Stimulated activated CD4-positive, alpha-beta T cell treated with anti-CD3 and anti-CD28 coated beads, Interleukin-4, amount 100 ng/mL, for 24 hours (primary cell): ENCODE measurements at places on chromosomes 11 and 22.
A peak's percentile ranks its signal among the peaks of the same experiment; 100 is the strongest.

GRCh38 chr22:23388517-23388890 is 191.6 kb downstream of the IGLL1 start:
- no peak for DNase-seq

DNA sequence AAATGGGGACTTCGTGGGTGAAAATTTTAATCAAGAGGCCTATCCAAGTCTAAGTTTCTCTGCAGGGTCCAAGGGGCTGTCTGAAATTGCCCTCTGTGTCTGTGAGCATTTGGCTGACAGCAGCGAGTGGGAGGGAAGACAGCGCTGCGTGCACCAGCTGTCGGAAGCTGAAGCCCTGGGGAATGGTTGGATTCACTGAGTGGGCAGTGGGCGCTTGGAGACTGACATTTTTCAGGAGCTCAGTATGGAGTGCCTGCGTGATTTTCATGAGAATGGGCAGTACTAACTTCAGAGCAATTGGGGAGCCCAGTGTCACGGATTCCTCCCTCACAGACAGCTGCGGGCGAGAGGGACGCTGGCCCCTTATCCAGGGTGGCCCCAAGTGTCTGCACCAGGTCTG is 388.8 kb upstream of the B3GAT1 start:
- no peak for DNase-seq

GRCh38 chr11:69948256-69949141 is 129.3 kb upstream of the FGF3 start:
- DNase-seq: no peak

GRCh38 chr22:41782316-41782715 is 18.2 kb upstream of the CCDC134 start:
- DNase-seq: peak; percentile 26

DNA sequence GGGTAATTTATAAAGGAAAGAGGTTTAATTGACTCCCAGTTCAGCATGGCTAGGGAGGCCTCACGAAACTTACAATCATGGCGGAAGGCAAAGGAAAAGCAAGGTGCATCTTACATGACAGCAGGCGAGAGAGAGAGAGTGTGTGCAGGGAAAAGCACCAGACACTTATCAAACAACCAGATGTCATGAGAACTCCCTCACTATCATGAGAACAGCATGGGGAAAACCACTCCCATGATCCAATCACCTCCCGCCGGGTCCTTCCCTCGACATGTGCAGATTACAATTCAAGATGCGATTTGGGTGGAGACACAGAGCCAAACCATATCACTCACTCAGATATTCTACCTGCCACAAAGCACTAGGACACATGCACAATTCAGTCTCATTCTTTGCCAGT is 48.1 kb upstream of the HMGXB4 start:
- DNase-seq: no peak

DNA sequence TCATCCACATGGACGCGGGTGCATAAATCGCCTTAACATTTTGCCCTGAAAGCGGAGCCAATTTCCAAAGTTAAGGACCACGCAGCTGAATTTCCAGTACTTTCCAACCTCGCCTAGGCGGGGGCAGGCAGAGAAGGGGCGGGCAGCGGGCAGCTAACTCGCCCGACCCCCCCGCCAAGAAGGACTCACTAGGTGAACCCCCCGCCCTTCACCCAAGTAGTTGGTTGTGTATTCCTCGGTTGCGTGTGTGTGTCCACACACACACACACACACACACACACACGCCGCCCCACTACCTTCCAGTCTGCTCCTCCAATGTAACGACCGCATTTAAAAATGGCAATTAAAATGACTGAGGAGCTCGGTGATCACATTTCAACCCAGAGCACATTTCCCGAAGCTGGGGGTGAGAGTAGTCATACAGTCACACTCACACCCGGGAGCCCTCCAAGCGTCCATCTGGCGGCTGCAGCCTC is 1.4 kb downstream of the TENM4 start:
- DNase-seq: no peak

- no peak for DNase-seq
Observed at GRCh38 chr22:36587289-36588154, 58.6 kb upstream of the EIF3D start.

DNA sequence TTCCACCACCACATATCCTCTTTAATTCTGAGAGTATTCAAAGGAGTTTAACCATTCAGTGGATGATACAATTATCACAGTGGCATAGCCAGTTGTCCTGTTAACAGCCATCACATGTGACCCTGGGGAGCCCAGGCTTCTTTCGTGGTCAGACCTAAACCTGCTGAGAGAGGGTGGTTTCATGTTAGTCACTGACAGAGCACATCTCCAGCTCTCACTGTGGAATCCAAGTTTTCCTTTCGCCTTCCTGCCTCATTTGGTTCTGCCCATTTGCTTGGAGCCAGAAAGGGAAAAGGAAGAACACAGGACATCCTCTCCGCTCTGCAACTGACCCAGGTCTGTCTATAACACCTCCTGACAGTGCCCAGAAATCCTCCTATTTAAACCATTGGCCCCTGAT is 60.4 kb downstream of the MCHR1 start:
- DNase-seq: no peak

GRCh38 chr11:73951797-73952196 is 971 bp downstream of the DNAJB13 start:
- no peak for DNase-seq

GRCh38 chr11:103434073-103434411 is 324.8 kb downstream of the DYNC2H1 start:
- no peak for DNase-seq

- no peak for DNase-seq
Observed at GRCh38 chr11:17743808-17744119, 9.2 kb downstream of the KCNC1 start.

DNA sequence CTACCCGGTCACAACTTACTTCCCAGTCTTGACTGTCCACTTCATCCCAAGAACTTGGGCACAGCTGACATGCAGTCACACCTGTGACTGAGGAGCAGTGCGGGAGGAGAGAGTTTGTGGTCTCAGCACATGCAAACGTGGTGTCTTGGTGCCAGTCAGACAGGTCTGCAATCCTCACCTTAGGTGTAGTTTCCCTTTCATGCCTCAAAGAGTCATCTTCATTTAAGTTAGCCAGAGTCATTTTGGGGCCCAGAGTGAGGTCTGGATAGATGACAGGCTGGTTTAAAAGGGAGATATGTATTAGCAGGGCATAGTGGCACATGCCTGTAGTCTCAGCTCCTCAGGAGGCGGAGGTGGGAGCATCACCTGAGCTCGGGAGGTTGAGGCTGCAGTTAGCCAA is 108.5 kb upstream of the SORL1-AS1 start:
- no peak for DNase-seq

GRCh38 chr11:68315171-68315920 is 3.0 kb downstream of the LRP5 start:
- DNase-seq: no peak

DNA sequence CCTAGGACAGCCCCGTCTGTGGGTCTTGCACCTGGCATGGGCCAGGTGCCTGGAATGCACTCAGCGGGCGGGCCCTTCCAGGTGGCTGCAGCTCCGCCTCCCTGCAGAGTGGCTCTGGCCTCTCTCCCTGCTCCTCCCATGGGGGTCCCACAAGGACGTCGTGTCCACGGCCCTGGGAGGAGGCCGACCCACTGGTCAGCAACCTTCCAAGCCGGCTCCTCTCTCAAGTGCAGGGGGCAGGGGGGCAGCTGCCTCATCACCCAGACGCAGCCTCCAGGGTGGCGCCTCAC is 41.9 kb downstream of the CERK start:
- DNase-seq: no peak

GRCh38 chr11:73991471-73992006 is 8.9 kb upstream of the UCP2 start:
- no peak for DNase-seq

GRCh38 chr11:10669258-10670033 is 24.1 kb downstream of the IRAG1 start:
- DNase-seq: no peak

DNA sequence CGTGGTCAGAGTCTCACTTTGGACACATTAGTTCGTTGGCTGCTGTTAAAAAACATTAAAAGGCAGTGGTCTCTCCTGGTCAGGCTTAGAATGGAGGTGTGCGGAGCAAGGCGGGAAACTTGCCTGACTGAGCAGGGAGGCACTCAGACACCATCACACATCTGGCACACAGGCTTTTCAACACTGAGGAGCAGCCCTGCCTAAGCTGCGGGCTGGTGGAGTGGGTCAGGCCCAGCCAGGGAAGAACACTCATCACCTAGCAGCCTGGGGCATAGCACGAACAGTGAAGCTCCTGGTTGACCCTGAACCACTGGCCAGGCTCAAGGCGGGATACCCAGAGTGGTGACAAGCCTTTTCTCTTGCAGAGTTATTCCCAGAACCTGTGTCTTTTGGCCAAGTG is 4.2 kb downstream of the KAT5 start:
- DNase-seq: no peak

- no peak for DNase-seq
Observed at GRCh38 chr22:36584666-36585065, 55.7 kb upstream of the EIF3D start.

GRCh38 chr11:10418259-10418949 is 36.7 kb upstream of the AMPD3 start:
- no peak for DNase-seq

DNA sequence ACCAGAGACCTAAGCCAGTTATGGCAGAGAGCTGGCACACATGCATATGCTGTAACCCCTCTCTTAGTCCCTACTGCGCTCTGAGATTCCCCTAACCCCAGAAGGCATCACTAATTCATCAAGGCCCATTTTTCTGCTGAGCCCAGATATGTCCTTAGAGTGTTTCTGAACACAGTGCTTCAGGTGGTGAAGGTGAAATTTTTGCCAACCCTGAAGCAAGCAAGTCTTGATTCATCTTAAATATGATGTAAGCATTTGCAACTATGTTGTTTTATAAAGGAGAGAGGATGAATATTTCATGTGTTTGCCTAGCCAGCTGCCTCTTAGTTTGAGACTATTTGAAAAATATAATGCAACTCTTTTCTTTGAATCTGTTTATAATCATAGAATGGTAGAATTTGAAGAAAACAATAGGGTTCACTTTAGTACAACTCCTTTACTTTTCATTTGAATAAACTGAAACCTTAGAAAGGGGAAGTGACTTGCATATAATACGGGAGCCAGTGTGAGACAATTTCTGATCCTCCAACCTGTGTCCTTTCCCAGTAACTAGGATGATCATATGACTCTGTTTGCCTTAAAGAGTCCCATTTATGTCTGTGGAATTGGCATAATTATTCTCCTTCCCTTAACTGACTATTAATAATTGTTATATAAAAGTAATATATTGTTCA is 194.3 kb upstream of the MTNR1B start:
- DNase-seq: no peak

DNA sequence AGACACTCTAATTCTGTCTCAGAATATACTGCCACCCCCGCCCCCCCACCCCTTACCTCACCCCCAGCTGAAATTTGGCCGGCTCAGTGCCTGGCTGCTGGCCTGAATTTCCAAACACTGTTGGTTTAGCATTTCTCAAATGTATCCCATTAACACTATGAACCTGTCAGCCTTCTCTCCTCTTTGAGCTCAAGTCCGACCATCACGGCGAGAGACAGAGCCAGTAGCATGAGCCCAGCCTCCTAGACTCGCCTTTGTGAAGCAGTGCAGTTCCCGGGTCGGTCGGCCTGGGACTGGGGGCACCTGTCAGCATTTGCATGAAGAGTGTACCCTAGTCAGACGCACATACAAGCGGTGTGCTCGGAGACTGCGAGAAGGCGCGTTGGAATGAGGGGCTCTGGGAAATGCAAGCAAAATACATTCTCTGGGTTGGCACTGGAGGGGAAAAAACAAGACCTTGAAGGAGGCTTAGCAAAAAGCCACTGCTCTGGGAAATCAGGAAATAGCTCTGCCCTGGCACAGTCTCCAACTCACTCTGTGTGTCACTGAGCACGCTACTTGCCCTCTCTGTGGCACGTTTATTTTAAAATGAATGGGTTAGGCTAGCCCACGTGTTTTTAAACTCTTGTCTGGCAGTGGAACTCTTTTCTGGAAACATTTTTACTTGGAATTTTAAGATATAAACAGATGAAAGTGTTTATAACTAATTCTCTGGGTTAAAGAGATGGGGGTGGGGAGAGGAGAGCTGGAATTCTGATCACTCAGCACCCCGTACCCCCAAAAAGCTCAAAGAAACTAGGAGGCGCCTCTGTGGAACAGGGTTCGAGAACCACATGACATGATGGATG is 108.3 kb downstream of the TIMP3 start:
- DNase-seq: no peak

- DNase-seq: peak; percentile 88
Observed at GRCh38 chr22:36506637-36507517, at the start of gene FOXRED2. FOXRED2 (minus strand) TSS chr22:36507040; CDS start chr22:36506422, 618 bp downstream.

- no peak for DNase-seq
Observed at GRCh38 chr11:34986883-34987520, 70.6 kb downstream of the PDHX start.

DNA sequence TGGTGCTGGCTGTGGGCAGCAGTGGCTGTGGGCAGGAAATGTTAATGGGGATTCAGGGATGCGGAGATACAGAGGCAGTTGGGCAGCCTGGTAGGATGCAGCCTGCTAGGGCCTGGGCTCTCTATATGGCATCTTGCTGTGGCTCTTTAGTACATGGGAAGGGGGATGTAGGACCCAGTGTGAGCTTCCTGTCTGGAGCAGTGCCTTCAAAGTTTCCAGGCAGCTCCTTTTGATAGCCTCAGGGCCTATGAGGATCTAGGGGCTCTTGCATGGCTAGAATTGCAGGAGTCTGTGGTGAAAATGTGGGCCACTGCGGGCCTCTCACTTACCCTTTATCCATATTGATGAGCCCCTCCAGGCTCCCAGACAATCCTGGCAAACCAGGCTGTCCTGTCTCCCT is 213.2 kb upstream of the SNX19 start:
- no peak for DNase-seq

DNA sequence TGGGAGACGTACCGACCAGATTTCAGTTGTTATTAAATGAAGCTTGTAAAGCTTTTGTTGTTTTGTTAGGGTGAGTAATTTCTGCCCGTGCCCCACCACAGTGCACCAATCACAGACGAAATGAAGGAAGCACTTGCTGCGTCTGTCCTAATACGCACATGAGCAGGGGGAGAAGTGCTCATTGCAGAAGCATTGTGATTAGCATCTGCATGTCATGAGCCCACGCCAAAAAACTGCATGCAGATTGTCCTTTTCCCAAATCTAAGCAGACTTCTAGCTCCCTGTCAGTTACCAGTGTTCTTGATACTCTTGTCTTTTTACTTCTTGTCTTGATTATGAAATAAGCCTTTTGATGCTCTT is 15.5 kb downstream of the RBX1 start:
- no peak for DNase-seq
